Activated CD4-positive, alpha-beta T cell treated with anti-CD3 and anti-CD28 coated beads, Interleukin-2, amount 50 U/mL, for 16 hours (primary cell): ENCODE measurements at places on chromosomes 7 and 10.

DNA sequence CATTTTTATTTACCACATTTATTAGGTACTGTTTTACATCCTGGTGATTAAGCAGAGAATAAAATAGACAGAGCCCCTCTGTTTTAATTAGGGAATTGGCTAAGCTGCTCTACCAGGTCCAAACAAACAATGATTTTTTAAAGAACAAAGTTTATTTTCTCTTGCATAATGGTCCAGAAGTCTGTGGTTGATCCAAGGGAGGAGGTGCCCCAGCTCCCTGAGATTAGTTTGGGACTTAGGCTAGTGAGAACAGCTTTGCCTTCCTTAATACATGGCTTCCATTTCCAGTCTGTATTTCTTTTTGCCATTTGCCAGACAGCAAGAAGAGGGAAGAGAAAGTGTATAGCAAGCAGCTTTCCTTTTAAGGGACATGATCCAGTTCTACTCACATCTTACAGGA is 2.9 kb upstream of the MIOS start:
- no peak for DNase-seq

DNA sequence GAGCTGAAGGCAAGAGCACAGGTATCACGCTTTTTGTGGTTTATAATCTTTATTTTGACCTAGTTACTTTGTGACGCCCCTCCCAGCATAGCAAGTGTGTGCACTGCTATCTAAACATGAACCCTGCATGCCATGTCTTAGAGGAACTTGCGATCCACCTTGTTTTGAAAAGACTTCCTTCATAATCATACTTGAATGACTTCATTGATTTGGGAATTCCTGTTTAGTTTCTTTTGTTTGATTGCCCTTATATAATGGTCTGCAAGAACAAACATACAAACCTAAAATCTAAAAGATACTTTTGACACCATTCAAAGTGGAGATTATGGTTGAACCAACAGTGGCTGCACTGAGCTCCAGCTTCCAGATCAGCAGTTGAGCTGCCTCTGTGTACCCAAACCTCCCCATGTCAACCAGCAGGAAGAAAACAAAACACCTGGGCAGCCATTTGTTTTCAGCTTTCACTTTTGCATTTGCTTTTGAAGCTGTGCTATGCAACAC is 132.6 kb downstream of the CELF2 start:
- DNase-seq, result no peak

- DNase-seq, result no peak
Observed at GRCh38 chr7:155204744-155205367, 92.8 kb upstream of the INSIG1 start.

DNA sequence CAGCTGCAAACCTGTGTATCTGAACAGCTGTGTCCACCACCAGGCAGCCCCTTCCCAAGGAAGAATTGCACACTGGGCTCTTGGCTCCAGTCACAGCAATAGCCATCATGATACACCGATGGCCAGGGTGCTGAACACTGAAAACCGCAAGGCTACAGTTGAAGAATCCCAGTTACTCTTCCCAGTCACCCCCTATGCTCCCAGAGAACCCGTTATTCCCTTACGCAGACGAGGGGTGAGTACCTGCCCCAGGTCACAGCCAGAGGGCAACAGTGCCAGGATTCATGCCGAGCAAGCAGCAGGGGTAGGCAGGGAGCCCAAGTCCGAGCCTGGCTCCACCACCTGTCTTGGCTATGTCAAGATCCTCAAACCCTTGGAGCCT is 57.8 kb downstream of the RASGEF1A start:
- no peak for DNase-seq

DNA sequence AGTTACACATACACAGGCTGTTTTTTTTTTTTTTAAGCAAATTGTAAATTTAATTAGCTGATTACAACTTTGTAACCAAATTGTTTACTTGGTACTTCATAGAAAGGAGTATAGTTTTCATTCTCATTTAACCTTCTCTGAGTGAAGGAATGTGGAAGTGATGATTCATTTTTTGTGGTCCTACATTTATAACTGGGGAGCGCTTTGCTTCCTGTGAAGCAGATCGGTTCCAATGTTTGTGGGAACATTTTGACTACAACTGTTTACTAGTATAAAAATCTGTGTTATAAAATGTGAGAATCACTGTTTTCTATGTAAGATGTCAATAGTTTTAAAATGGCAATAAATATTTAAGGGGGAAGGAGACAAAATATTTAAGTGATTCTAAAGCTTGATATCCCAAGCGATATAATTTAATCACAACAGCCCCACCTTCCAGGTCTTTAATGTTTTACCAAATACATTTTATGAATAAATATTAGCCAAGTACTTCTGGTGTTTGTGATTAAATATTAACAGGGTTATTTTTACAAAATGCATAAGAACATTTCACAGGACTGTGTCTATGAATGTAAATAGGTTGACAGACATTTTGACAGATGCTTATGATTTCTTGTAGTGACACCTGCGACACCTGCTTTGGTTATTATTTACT is 57.1 kb downstream of the NXPH1 start:
- DNase-seq, result no peak
